AG10803 (cell line): ENCODE measurements at places on chromosomes 2 and 18.
A peak's percentile ranks its signal among the peaks of the same experiment; 100 is the strongest.

GRCh38 chr2:66030553-66030952, 404.4 kb upstream of the MEIS1 start:
- DNase-seq: no peak

DNA sequence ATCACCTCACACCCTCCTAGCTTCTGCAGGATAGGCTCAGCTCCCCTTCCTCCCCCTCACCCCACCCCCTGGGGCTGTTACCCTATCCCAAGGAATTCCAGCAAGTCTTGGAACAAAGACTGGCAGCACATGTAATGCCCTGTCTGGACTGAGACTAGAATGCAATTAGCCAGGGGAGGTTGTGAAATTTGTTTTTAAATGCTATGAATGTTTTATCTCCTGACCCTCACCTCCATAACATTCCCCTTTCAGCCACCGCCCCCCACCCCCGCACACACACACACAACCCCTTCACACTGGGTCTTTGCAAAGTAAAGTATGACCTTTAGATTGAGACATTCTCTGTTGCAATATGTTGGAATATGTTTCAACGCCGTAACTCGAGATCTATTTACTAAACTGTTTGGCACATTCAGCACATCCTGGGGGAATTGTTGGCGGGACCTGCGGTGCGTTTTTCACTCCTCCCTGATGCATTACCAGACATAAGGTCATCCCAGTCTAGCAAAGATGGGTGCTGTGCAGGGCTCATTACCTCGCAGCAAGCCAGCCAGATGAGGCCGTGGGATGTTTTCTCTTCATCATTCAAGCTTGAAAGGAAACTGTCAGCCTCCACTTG, 290.7 kb upstream of the SLC14A2 start:
- peak; percentile 97 for DNase-seq

- no peak for DNase-seq
Observed at GRCh38 chr18:56248610-56249235, 389.7 kb downstream of the TXNL1 start.

DNA sequence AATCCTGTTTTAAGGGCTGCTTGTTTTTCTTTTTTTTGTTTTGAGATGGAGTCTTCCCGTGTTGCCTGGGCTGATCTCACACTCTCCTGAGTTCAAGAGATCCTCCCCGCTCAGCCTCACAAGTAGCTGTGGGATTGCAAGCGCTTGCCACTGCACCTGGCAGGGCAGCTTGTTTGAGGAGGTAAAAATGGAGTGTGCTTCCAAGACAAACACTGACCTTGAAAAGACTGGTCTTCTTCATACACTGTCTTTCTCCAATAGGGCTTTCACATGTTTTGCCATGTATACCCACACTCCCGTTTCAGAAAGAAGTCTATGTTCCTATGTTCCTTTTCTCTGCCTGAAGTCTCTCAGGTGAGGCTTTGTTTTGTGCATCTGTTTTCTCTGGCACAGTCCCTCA, 32.6 kb upstream of the LDAH start:
- no peak for DNase-seq

DNA sequence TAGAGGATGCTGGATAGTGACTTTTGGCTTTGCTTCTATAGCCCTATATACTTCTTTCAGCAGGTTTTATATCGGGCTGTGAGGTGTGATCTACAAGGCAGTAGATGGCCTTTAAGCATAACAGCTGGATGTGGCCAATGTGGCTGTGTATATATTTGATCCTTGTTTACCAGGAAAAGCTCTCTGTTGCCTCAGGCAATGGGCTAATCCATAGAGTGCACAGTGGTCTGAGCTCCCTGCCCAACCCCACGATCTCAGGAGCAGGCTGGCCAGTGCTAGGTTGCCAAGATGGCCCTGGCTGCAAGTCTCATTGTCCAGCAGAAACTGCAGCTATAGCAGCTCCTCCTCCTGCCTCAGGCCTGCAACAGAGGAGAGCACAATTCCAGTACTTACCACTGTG, 72.3 kb upstream of the SPHKAP start:
- no peak for DNase-seq

DNA sequence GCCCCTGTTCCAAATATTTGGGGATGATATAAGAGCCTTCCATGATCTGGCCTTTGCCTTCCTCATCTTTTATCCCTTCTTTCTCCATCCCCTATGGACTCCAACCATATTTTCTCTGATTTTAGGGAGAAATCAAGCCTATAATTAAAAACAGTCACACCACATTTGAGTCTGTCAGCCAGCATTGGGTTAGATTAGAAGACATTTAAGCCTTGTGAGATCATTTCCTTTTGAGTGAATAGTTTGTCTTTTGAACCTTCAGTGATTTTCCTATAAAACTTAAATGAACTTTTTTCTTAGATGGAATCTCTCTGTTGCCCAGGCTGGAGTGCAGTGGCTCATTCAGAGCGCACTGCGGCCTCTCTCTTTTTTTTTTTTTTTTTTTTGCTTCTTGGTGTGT, 7.6 kb upstream of the C18orf32 start:
- peak; percentile 37 for DNase-seq

- DNase-seq: no peak
Observed at GRCh38 chr18:42614619-42615293, 500.7 kb downstream of the RIT2 start.

DNA sequence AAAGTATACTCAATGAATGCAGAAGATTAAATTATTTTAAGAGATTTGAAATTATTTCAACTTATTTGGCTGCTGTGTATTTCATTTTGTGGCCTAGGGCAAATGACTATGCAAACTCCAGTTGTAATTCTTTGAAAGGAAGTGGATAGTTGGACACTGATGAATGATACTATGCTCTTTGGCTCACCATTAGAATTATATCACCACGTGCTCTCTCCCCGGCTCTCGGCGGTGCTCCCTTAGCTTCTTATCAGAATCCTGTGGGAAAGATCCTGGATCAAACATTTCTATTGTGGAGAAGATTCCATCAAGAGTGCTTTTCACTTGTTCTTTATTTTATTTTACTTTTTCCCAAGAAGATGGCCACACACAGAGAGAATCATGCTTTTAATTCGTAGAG, 55.2 kb downstream of the ADCYAP1 start:
- no peak for DNase-seq

DNA sequence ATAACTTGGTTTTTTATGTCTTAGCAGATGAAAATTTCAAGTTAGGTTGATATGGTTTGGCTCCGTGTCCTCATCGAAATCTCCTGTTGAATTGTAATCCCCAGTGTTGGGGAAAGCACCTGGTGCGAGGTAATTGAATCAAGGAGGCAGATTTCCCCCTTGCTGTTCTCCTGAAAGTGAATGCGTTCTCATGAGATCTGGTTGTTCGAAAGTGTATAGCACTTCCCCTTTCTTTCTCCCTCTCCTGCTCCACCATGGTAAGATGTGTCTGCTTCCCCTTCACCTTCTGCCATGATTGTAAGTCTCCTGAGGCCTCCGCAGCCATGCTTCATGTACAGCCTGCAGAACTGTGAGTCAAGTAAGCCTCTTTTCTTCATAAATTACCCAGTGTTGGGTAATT, 242.1 kb upstream of the TNP1 start:
- DNase-seq: no peak

- no peak for DNase-seq
Observed at GRCh38 chr18:7926526-7926925, 359.4 kb downstream of the PTPRM start.

DNA sequence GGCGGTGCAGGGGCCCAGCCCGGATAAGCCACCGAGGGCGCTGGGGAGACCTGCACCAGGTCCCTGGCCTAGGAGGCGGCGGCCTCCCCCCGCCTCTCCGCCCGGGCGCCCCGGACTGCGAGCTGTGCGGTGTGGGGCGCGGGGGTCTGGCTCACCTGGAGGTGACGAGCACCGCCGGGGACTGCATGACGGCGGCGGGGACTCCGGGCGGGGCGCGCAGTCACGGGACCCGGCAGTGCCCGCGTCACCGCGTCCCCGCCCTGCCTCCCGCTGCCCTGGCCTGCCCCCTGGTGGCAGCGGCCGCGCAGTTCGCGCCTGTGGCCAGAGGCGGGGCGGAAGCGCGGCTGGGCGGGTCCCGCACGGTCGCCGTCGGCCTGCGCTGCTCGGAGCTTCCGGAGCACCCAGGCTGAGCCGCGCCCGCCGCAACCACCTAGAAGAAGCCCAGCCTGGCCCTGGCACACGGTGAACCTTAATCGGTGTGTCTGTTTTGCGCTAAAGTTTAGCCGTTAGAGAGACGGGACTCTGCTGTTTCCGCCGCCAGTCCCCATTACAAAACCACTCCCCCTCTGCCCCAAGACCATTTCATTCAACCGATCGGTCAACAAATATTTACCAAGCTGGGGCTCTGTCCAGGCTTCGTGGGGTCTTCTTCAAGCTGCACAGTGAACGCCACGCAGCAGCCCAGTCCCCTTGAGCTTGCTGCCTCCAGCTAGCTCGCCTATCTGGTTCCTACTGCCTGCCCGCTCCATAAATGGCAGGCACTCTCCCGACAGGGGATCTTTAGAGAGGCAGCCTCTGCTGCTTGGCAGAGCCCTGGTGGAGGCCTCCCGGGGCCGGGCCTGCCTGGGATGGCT, at the start of gene HS1BP3:
Gene HS1BP3, minus strand, starts transcription at position 222 of the 854 bp plus-strand sequence. Its CDS starts 35 bp downstream, at position 187.
- peak; percentile 71 for DNase-seq

GRCh38 chr2:140994856-140995255, 1136.0 kb downstream of the LRP1B start:
- DNase-seq: no peak

- DNase-seq: no peak
Observed at GRCh38 chr2:182321096-182321495, 105.7 kb downstream of the PDE1A start.

GRCh38 chr2:112688086-112688880, 32.5 kb upstream of the NT5DC4 start:
- DNase-seq: no peak

DNA sequence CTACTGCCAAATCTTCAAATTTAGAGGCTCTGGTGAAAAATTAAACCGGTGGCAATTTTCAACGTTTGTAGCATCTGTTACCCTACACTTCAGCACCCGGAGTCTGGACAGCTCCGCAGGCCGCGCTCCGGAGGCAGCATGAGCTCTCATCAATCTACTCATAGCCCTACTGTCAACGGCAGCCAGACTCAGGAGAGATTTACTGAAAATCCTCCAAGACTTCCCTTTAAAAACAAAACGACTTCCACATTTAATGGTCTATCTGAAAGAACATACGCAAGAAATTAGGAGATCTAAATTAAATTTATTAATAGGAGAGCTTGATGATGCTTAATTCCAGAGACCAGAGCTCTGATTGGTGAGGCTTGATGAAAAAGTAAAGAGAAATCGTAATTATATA, 970 bp upstream of the ADCYAP1 start:
- peak; percentile 14 for DNase-seq

GRCh38 chr2:106584304-106584954, 97.3 kb downstream of the CD8B2 start:
- DNase-seq: no peak

DNA sequence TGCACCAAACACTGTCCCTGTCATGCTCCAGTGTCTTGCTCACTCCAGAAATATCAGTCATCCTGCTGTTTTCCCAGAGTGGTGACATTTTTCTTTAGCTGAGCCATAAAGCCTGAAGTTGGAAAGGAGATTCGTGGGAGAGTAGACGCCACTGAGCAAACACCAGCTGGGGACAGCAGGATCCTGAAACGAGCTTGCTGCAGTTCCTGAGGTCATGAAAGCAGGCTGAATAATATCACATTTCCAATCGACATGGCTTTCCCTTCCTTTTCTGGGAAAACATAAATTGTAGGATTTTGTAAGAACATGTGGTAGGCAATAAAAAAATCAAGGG, 276.4 kb downstream of the CDCA7 start:
- DNase-seq: peak; percentile 26

- DNase-seq: no peak
Observed at GRCh38 chr18:58335223-58335622, 291.2 kb downstream of the NEDD4L start.

DNA sequence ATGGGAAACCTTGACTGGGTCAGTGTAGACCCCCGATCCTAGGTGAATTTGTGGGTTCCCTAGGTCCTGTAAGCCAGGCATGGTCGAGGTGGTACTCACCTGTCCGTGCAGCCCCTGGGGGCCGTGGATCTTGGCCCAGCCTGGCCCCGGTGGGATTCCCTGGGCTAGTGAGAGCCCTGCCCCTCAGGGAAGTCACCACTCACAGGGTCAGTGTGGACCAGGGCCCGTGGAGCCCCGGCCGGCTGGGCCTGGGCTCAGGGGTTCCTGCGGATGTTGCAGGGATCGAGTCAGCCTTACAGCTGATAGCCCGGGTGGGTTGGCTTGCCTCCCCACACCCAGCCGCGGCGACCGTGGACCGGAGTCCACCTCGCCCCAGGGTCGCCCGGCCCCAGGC, 528 bp downstream of the ATG9A start:
- no peak for DNase-seq

GRCh38 chr2:70979626-70980025, 1.2 kb downstream of the ANKRD53 start:
- DNase-seq: no peak

DNA sequence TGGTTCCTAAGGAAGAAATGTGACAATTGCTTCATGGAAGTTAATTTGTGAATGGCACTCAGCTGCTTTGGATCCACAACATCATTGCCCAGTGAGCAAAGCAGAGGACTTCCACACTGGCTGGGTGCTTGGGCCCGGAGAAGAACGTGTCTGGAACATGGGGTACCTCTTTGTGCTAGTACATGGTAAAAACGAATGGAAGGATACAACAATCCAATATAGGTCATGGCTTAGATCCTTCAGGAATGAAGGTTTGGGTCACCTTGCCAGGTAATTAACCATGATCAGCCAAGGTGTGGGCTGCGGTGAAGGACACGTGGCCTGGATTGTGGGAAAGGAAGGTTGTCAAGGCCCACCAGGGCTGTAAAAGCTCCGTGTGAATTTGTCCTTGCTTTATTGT, 245.9 kb upstream of the HS6ST1 start:
- DNase-seq: no peak

DNA sequence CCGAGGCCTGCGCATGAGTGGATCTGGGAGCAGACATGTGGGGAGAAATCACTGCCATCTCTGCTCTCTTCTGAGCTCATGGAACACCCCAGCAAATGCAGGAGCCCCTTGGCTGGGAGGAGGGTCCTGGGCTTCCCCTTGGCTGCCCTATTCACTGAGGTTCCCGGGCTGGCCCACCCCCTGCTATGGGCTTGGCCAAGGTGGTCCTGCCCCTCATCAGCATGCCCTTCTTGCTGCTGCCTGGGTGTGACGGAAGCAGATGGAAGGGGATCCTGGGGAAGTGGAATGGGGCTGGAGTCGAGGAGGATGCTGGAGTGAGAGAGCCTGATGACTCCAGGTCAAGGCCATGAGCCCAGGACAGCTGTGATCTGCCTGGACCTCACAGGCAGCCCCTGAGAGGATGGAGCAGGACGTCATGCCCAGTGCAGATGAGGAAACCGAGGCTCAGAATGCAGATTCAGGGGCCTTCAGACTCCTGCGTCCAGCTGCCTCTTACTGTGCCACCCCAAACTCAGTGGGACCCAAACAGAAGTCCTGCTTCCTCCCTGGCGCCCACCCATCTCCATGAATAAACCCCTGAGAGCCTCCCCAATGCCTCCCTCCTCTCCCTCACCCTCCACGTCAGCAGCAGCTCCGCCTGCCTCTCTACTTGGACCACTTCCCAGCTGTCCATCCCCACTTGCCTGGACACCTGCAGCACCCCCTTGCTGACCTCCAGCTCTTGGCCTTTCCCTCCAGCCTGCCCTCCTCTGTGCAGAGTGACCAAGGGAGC, 4.0 kb downstream of the SNED1 start:
- DNase-seq: no peak
